MG63 (cell line): ENCODE measurements at places on chromosomes 16 and 17. TPM values are rescaled to one million over a fixed set of nuclear protein-coding genes. Genes with fewer than 3 reads are reported as not detected.

The HSD11B2 gene
- total RNA-seq: not detected in 2 replicates

DNA sequence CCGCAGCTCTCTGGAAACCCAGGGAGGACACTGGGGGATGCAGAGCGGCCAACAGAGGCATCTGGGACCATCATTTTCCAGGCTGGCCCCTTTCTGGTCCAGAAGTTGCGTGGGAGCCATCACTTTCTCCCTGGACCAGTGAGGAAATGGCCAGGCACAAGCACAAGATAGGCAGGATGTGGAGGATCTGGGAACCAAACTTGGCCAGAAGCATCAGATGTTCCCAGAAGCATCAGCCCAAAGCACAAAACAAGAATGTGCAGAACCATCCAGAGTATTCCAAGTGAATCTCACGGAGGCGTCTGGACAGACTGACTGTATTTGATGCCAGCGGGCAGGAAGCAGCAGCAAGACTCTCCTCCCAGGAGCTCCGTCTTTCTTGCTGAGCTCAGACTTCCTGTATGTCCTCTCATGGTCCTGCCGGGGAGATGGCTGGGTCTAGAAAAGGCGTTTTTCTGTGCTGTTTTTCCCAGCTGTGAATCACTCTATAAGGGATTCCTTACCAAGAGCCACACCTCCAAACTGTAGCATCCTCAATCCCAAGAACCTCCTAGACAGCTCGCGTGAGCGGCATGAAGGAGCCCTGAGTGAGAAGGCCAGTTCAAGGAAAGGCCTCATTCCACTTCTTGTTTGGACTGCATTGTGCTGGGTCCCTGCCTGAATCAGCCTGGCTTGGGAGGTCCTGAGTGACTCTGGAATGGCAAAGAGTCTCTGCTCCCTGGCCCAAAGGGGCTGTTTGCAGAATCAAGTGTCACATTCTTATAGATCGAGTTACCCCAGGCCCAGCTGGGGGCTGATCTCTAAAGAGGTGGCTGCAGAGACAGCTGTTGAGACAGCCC lies 49.5 kb upstream of the MTSS2 start:
- no peak for DNase-seq

The TSNAXIP1 gene
- total RNA-seq: 1.4 TPM in 1 of 2 replicates, not detected in the other

- no peak for DNase-seq
Observed at GRCh38 chr17:58330538-58330996, 2.0 kb upstream of the TSPOAP1 start.

The ZNF205 gene
- total RNA-seq: 15.5 and 22.6 TPM in 2 replicates

- no peak for DNase-seq
Observed at GRCh38 chr17:27423651-27424050, 32.6 kb upstream of the KSR1 start.

The FBXO39 gene
- total RNA-seq: not detected in 2 replicates

- peak; percentile 3 for DNase-seq
Observed at GRCh38 chr16:47713225-47713595, 252.1 kb downstream of the PHKB start.

The ASPA gene
- total RNA-seq: 0.30 TPM in 1 of 2 replicates, not detected in the other

DNA sequence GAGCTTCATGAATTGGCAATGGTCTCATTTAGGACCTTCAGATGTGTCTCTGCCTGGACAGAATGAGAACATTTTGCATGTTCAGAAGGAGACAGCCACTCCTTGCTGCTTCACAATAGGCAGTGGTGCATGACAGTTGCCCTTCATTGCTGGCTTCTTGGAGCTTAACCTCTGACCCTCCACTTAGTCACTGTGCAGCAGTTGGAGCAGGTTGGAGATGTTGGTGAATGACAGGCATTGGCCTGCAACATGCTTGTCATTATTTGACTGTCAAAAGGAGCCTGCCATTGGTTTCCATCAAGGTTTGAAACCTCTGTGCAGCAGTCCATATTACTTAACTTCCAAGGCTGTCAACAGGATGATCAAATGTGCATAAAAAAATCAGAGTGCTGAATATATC lies 22.7 kb downstream of the FTO start:
- peak; percentile 85 for DNase-seq

DNA sequence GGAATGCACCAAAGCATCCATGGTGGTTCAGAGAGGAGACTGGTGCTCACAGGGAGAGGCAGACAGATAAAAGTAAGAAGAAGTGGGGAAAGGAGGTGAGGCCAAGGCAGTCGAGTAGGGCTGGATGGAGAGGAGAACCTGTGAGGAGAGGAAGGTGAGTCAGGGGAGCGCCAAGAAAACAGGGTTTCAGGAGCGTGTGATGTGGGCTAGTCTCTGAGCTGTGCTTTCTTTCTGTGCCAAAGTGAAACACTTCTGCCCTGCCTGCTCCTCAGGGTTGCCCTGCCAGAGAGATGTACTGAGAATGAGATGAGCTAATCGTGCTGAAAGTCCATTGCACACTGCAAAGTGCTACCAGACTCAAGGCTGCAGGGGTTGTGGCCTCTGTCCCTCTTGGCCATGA lies 310.7 kb upstream of the CCL2 start:
- no peak for DNase-seq

The MSLN gene
- not detected in 2 replicates for total RNA-seq

GRCh38 chr17:66398059-66398458 lies 95.6 kb downstream of the PRKCA start:
- DNase-seq: no peak

GRCh38 chr16:13143551-13143950 lies 242.2 kb downstream of the SHISA9 start:
- no peak for DNase-seq

- no peak for DNase-seq
Observed at GRCh38 chr17:66677201-66677981, 157.5 kb upstream of the CACNG5 start.

DNA sequence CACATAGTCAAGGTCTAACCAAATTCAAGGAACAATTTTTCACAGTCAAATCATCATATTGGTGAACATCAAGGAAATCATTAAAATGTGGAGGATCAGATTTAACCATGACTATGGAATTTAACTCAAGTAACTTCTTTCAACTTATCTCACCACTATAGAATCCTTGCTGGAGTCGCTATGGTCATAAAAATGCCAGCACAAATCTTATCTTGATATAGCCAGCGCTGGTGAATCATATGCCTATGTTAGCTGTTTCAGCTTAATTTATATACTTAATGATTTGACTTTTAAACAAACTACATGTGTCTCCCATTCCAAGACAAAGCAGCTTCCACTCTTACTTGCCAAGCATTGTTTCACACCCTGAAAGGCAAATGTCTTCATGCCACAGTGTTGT lies 416.4 kb downstream of the CDH11 start:
- no peak for DNase-seq

DNA sequence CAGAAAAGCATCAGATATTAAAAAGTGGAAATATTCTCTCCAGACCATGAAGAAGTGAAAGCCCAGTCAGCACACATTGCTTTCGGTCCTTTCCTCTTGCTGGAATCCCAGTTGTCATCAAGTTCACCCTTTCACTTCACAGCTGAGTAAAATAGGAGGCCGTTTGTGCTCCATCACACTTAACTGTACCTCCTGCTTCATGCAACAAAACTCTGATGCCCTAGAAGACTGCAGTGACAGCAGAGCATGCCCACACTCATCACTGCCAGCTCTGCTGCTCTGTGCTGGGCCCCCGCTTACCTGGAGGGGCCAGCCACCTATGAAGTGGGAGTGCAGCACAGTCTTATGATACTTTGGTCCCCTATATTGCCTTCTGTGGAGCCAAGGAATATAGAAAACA lies 62.5 kb downstream of the N4BP1 start:
- no peak for DNase-seq

DNA sequence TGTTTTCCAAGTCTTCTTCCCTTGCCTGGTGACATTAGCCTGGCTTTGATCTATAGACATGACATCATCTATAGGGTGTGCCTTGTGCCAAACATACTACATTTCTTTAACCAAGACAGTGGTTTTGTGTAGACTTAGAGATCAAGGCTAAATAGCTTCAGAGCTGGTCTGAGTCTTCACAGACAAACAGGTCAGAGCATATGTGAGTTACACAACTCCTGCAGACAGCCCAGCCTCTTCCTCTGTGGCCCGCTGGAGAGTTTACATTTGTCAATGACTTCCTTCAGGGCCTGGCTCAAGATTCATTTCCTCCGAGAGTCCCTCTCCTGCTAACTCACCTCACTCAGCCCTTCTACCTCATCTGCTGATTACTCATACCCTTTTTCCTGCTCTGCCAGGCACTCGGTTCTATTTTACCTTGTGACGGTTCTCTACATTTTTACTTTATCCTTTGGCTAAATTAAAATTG lies 73.1 kb upstream of the TANC2 start:
- peak; percentile 66 for DNase-seq

The ACSM5 gene
- 0.20 and 1.2 TPM in 2 replicates for total RNA-seq

- no peak for DNase-seq
Observed at GRCh38 chr16:80615735-80616134, 74.9 kb downstream of the DYNLRB2 start.

GRCh38 chr16:19126300-19126699 lies 12.5 kb downstream of the ITPRIPL2 start:
- DNase-seq: no peak

GRCh38 chr17:50037321-50038107 lies 18.4 kb upstream of the ITGA3 start:
- DNase-seq: peak; percentile 100
